ENCODE measurements at places on chromosomes 7 and 10.

GRCh38 chr7:4871056-4871680 is 9.3 kb upstream of the PAPOLB start:
- DNase-seq, result no peak

DNA sequence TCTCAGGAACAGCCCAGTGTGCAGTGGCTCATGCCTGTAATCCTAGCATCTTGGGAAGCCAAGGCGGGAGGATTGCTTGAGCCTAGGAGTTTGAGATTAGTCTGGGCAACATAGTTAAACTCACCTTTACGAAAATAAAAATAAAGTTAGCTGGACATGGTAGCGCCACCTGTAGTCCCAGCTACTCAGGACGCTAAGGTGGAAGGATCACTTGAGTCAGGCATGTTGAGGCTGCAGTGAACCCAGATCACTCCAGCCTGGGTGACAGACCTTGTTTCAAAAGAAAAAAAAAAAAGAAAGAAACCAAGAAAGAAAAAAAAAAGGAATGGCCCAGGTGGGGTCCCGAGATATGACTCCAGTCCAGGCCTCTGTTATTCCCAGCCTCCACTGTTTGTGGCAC is 96.6 kb downstream of the SLC25A13 start:
- DNase-seq, result no peak

- no peak for DNase-seq
Measured at GRCh38 chr7:80488406-80488805, 23.5 kb downstream of the GNAT3 start.

- no peak for DNase-seq
Measured at GRCh38 chr7:65722361-65722792, 150.5 kb upstream of the VKORC1L1 start.

All from 8988T (cell line).